ENCODE measurements at places on chromosomes 2 and 18.

DNA sequence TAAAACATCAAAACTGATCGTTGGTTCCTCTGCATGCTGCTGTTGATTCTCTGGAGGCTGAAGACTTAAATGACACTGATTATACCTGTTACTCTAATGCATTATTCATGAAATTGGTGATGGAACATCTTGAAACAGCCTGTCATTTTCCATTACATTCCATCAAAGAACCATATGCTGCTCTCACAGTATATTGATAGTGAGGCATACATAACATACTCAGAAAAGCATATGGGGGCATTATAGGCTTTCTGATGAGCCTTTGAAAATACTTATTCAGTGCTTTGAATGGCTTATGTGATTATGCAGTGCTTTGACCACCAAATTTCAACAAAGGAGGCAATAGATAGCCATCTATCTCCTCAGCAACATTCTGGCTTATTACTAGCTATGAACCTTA, 392.1 kb downstream of the CDH19 start:
- DNase-seq = no peak

GRCh38 chr2:201966691-201967438, 66.8 kb upstream of the FZD7 start:
- DNase-seq = no peak

DNA sequence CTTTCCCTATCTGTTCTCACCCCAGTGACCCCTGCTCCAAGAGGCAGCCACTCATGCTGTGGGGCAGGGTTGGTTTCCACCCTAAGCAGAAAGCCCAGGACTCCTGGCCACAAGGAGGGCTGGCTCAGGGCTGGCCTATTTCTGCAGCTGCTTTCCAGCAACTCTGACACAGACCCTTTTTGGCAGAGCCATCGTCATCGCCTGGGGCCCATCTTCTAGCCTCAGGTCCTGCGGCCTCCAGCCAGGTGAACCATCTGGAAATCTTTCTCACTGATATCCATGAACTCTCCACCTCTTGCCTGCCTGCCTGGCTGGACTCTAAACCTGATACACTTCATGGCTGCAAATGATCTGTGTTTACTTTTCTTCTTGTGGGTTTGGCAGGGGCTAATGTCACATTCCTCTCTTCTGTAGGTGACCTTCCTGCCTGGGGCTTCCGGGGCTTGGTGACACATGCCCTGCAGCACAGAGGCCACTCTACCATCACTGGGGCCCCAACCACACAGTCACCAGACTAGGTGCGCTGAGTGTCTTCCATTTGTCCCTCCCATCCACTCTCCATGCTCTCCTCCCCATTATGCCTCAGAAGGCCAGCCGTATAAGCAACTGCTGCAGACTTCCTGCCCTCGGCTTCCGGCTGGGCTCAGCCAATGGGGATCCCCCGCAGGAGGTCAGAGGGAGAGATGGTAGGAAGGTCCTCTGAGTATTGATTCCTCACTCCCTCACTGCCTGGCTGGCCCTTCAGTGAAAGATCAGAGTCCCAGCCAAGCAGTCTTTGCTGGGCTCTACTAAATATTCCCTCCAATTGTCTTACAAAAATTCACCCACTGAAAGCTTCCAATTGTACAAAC, 9.7 kb upstream of the COPS8 start:
- no peak for DNase-seq

GRCh38 chr2:178632729-178633128, 152.5 kb downstream of the PLEKHA3 start:
- DNase-seq = no peak

GRCh38 chr2:96760986-96761832, 507 bp downstream of the CNNM4 start:
- peak; percentile 78 for DNase-seq

DNA sequence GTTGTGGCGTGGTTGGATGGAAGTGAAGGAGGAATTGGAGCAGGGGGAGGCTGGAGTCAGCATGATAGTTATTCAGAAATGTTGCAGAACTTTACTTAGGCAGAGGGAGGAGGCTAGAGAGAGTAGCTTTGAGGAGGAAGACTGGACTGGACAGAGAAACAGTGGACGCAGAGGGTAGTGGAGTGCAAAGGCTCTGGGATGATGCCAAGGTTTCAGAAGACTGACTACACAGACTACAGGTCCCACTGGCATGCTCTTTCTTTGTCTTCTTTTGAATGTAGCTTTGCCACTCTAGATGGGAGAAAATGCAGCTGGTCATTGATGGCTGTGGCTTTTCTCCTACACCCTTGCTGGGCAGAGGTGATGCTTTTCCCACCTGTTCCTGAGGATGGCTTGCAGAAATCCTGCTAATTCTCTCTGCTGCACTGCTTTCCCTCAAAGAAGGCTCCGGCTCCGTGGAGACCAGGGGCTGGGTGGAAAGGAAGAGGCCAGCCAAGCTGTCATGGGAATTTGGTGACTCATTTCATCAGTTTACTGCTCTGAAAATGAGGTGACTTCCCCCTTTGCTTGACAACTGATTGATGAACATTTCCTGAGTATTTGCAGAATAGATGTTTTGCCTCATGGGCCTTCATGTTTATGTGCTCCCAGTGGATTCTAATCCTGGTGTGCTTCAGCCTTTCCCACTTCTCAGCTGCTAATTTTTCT, 42.4 kb downstream of the MEIS1 start:
- DNase-seq = no peak

DNA sequence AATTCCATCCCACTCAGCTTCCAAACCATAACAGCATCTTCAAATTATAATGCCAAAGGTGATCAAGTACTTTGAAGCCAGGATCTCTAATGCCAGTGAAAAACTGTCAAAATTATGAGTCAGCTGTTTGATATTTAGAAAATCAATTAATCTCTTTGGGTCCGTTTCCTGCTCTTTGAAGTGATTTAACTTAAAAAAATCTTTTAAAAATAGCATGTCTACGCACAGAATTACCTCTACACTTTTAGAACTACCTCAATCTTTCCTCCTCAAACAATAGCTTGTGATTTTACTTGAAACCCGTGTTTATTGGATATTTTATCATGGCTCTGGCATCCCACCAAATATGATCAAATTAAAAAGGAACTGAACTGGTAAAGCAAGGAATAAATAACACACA, 31.3 kb upstream of the TANK start:
- DNase-seq = no peak
